Stimulated activated CD4-positive, alpha-beta T cell treated with anti-CD3 and anti-CD28 coated beads, Interleukin-15, amount 100 ng/mL, for 48 hours (primary cell): ENCODE measurements at places on chromosomes 5 and 9.

DNA sequence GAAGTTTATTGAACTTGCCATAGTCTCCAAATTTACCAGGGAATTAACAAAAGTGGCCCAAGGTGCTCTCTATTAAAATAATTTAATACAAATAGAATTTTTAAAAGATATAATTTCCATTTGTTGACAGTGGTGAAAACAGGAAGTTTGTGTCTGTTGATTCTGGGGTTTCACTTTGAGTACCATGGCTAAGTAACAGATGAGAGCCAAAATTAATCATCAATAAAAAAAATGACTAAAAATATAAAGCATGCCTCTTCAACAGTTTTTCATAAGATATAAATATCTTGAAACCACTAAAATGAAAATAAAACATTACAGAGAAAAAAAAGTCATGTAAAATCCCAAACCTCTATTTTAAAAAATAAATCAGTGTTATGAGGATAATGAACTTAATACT lies 49.8 kb downstream of the SGCD start:
- no peak for DNase-seq

DNA sequence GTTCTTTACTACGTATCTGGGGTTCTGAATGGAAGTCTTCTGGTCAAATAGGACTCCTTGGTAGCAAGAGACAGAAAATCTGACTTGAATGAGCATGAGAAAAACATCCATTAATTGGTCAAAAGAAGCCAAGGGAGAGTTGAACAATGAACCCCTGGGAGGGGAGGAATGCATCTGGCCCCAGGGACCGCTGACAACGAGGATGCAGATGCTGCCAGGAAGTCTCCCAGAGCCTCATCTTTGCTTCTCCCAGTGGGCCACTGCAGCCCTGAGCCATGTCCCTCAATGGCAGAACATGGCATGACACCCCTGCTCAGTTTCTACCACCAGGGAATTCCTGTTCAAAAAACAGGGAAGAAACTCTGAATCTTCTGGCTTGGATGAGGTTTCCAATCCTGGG lies 50.5 kb upstream of the ICE1 start:
- DNase-seq: no peak

- no peak for DNase-seq
Measured at GRCh38 chr9:95778957-95779356, 96.5 kb upstream of the ERCC6L2 start.

DNA sequence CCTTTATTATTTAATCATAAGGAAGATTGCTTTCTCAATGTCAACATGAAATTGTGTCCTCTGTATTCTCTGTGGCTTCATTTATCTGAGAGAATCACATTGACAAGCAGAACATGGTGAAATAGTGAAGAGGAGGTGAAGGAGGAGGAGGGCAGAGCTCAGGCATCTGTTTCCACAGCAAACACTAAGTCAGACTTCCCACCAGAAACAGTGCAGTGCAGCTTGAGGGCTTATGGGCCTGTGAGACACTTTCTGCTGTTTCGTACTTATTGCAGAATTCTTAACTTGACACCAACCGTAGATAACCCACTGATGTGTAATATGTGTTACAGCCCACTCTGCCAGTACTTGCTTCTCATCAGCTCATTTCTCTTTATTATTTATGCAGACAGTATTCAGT lies 386.3 kb downstream of the DIRAS2 start:
- DNase-seq: no peak

GRCh38 chr5:151770383-151771258 lies 1.1 kb upstream of the G3BP1 start:
- peak; percentile 44 for DNase-seq

DNA sequence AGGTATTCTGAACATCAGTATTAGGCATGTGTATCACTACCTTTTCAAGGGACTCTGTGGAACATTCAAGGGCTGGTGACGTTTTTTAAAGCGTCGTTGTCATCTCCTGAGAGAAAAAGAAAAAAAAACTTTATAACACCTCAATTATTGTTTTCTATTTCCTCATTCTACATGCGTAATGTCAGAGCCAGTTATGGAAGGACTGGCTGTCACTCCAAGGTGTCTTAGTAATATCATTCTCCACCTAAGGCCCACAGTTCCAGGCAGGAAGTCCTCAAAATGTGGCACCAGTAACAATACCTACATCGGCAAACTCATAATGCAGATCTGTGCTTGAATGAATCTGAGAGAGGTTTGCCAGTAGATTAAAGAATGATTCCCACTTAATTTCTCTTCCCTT lies 210.2 kb downstream of the SAXO1 start:
- no peak for DNase-seq

GRCh38 chr5:65359569-65359968 lies 122.2 kb downstream of the ADAMTS6 start:
- no peak for DNase-seq

DNA sequence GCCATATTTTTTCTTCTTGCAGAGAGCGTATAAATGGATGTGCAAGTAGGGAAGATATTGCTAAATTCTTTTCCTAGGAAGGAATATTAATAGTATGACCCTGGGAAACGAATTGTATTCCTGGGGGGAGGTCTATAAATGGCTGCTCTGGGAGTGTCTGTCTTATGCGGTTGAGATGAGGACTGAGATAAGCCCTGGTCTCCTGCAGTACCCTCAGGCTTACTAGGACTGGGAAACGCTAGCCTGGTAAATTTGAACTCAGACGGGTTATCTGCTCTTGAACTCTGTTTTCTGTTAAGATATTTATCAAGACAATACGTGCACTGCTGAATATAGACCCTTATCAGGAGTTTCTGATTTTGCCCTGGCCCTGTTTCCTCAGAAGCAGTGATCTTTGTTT lies 1126.4 kb upstream of the C9orf72 start:
- DNase-seq: no peak

DNA sequence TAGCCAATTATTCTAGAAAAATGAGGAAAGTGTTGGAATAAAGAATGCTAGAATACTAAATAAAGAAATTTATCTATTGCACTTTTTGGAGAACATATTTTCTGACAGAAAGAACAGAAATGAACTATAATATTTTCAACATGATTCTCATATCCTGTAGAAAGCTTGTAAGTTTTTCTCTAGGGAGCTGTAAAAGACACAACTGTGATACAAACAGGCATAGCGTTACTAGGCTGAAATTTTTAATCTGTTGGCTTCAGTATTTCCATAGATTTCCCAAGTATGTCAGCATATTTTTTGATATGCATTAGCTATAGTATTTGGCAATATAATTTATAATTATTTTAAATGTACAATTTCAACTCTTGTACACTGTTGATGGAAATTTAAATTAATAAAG lies 31.3 kb downstream of the ANXA1 start:
- no peak for DNase-seq

DNA sequence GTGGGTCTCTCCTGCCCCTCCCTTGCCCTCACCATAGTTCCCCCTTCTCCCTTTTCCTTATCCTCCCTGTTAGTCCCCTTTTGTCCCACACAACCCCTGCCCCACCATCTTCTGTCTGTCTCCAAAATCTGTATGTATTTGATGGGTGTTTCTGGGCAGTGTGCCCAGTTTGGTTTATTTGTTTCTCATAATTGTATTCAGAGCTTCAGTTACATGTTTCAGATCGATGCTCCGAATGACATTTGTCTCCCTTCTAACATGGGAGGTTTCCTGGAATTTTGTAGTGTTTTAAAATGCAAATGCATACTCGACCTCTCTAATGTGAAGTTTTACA lies 22.2 kb downstream of the FBXL7 start:
- DNase-seq: no peak

DNA sequence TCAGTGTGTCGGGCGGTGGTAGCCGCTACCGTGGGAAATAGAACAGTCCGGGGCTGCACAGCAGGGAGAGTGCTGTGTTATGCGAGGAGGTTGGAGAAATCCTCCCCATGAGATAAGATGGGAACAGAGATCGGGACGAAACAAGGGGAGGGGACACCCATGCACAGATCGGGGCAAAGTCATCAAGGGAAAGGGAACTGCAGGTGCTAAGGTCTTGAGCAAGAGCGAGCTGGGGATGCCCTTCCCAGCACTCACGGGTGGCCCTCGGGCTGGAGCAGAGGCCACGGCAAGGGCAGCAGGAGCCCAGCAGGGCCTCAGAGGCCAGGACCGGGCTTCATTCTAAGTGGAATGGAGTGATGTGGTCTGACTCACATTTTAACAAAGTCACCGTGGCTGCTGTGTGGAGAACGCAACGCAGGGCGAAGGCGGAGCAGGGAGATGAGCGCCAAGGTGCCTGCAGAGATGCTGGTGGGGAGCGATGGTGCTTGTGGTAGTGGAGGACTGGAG lies 7.7 kb downstream of the IL13 start:
- DNase-seq: no peak

GRCh38 chr9:121584421-121584820 lies 67.0 kb upstream of the DAB2IP start:
- DNase-seq: no peak

DNA sequence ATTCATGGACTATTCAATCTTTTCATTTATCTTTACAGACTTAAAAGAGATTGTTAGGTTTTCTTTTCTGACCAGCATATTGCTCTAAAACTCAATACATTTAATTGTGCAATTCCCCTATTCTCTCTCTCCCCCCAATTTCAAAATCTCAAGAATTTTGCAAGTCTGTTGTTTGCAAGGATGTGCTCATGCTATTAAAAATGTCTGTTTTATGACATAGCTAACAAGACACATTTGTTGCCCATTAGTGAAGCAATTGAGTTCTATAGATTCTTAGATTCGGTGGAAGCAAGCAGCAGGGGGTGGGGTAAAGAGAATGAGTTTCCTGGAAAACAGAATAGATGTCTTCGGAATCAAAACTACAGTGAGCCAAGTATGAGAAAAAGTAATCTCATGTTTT lies 8.5 kb upstream of the CSNK1A1 start:
- no peak for DNase-seq

DNA sequence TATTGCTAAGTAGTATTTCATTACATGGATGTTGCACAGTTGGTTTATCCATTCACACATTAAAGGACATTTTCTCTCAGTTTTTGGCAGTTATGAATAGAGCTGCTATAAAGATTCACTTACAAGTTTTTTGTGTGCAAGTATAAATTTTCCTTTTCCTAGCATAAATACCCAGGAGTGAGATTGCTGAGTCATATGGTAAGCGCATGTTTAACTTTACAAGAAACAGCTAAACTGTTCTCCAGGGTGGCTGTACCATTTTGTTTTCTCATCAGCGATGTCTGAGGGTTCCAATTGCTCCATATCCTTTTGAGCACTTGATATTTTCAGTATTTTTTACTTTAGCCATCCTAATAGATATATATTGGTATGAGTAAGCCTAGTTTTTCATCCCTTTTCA lies 16.4 kb upstream of the ABCA1 start:
- DNase-seq: no peak

DNA sequence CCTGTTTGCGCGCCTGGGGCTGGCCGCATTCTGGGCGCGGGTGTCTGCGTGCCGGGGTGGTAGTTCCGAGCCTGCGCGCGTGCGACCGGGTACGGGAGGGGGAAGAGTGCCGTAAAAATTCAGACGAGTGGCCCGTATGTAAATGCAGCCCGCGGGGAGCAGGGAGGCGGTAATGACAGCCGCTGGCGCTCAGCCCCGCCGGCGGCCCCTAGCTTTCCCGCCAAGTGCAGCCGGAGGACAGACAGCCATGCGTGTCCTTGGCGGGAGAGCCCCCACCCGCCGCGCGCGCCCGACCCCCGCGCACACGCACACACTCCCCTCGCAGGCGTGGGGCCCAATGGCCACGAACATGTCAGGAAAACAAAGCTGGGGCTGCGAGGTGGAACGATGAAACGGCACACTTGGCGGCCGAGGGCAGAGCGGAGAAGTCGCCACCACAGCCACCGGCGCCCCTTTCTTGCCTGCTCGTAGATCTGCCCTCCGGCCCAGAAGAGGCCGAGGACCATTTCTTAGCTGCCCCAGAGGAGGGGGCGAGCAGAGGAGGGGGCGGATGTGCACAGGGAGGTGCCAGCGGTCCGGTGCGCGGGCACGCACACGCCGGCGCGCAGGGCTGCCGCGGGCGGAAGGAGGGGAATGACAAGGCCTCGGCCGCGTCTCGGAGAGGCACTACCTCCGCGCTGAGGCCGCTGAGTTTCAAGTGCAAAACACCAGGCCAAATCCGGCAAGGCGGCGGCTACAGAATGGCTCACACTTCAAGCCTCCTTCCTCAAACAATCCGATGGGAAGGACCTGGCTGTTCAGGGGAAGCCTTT lies 208.4 kb downstream of the MEF2C start:
- DNase-seq: no peak

DNA sequence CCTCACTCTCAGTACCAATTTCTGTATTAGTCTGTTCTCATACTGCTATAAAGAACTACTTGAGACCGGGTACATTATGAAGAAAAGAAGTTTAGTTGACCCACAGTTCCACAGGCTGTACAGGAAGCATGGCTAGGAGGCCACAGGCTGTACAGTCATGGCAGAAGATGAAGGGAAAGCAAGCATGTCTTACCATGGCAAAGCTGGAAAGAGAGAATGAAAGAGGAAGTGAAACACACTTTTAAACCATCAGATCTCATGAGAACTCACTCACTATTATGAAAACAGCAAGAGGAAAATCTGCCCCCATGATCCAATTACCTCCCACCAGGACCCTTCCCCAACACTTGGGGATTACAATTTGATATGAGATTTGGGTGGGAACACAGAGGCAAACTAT lies 698.8 kb downstream of the CDH9 start:
- no peak for DNase-seq

DNA sequence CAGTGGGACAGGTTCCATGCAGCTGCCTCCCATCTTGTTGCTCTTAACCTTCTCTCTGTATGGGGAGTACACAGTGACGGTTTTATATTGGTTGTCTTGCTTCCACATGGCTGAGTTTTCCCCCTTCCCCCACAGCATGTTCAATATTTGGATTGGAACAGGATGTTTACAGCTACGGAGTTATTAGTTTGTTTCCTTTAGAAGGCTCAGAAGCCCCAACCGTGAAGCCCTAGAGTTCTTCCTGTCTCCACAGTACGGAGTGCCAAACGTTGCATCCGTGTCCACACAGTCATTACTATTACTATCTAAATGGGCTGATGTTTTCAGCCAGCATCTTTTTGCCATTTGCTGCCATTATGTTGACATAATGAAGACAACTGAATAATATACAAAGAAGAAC lies 277.5 kb downstream of the MARCHF11 start:
- no peak for DNase-seq

DNA sequence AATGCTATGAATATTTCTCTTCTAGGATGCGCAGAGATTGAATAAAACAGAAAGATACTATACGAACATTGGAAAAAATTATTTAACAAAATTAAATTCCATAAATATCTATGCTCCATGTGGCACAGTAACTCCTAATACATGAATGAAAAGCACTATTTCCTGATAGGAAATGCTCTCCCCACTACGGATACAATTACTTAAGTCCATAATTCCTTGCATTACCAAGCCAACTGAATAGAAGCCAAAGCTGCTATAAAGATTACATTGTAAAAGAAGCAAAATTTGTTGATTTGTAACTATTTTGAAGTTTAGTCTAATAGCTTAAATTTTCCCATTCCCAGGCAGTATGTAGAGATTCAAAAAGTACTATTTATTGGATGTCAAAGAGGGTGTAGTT lies 61.8 kb upstream of the SNX2 start:
- no peak for DNase-seq

GRCh38 chr5:4627131-4627530 lies 513.0 kb upstream of the ADAMTS16 start:
- no peak for DNase-seq

- DNase-seq: no peak
Measured at GRCh38 chr5:132414634-132415378, 45.3 kb downstream of the SLC22A5 start.

- no peak for DNase-seq
Measured at GRCh38 chr9:125815568-125815967, 68.4 kb downstream of the PBX3 start.

- DNase-seq: no peak
Measured at GRCh38 chr9:124197177-124198095, 60.3 kb upstream of the NEK6 start.
